ENCODE measurements at places on chromosomes 12 and 14.

DNA sequence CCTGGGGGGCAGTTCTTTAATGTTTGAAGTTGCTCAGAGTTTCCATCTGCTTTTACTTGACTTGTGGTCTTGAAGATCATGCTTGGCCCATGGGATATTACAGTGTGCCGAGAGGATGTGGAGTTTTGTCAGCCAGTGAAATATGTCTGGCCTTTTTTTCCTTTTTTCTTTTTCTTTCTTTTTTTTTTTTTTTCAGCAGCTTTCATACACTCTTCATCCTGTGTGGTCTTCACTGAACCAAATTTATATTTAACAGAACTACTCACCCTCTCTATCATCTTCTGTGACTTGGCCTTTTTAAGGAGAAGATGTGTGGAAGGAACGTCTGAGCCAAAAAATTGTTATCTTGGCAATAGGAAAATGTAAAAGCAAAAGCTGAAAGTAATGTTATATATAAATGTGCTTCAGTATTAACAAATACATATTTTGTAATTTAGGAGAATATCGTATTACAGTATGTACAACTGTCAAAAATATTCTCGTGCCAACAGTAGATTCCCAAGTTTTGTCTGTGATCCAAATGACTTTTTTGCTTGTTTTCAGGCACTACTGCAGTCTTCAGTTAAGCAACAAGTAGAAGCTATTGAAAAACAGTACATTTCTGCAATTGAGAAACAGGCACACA, 200.6 kb downstream of the CCDC91 start:
- no peak for DNase-seq

DNA sequence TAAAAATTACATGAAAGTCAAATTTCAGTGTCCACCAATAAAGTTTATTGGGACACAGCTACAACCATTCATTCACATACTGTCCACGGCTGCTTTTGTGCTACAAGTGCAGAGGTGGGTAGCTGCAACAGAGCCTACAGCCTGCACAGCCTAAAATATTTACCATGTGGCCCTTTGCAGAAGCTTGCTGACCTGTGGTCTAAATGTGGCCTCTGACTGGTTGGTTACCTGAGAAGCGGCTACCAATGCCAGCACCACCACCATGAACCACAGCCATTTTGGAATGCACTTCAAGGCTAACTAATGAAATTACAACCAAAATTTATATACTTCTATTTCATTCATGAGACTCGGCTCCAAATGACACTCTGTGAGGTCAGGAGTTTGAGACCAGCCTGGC, 58.6 kb downstream of the NT5DC3 start:
- no peak for DNase-seq

DNA sequence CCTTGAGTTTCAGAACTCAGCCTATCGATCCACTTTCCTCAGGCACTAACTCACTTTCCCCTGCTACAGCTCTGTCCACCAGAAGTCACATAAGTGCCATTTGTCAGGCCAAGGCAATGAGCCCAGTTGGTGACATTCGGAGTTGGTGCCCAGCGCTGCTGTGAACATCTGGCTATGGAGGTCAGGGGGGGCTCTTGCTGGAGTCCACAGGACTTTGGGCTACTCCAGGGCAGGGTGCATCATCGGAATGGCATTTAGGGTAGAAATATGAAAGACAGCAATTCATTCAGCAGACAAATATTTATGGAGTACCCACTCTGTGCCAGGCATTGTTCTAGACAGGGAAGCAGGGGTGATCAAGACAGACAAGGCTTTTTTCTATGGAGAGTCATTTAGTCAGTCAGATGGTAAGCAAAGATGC, 1.5 kb upstream of the PPP1CC start:
- no peak for DNase-seq

DNA sequence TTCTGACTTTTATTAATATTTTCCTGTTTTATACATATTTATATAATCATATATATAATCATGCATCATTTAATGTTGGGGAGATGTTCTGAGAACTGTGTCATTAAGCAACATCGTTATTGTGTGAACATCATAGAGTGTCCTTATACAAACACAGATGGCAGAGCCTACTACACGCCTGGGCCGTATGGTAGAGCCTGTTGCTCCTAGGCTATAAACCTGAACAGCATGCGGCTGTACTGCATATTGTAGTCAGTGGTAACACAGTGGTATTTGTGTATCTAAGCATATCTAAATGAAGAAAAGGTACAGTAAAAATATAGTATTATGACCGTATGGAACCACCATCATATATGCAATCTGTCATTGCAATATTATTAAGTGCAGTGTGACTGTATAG, 44.7 kb upstream of the BCL7A start:
- DNase-seq: no peak

DNA sequence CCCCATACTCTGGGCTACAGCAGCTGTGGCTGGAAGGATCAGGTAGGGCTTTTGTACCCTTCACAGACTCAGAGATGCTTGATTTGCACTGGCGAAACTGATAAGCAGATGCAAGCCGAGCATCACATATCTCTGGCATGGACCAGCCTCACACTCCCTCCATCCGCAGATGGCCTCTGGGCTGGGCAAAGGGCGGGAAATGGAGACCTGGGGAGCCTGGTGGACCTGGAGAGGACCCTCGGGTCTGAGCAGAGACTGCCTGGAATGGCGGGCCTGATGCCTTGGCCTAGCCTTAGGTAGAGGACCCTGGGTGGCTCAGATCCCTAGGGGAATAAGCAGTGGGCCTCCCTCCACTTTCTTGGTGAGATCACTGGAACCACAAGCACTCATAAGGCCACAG, 53.2 kb downstream of the GALNT16 start:
- DNase-seq: no peak

DNA sequence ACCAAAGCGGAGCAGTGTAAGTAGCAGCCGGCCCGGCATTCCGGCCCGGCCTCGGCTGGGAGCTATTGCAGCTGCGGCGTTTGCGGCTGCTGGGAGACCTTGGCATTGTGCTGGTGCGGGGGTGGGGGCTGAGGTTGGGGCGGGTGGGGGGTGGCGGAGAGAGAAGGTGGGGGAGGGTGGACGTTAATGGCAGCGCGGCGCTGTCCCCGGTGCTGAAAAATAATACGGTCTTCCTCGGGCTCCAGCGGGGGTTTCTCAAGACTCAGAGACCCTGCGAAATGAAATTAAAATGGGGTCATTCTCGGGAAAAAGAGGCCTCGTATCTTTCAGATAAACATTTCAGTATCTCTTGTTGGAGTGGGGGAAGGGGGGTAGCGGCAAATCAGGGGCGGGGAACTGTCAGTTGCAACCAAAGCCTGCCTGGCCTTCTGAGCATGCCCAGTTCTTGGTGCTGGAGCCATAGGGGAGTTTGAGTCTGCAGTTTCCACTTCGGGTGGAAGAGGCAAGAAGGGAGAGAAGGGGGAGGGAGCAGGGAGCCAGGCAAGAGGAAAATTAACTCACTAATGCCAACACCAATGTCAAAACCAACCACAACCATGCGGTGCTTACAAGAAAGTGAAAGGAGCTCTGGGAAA, 414 bp downstream of the UNC79 start:
- DNase-seq: no peak

Measured in stimulated activated CD8-positive, alpha-beta memory T cell treated with anti-CD3 and anti-CD28 coated beads, Interleukin-7, amount 100 ng/mL, for 48 hours (primary cell).